Choroid plexus epithelial cell (primary cell): ENCODE measurements at places on chromosomes 16 and 17.

GRCh38 chr17:49409066-49409465, 5.6 kb downstream of the PHB1 start:
- no peak for DNase-seq

GRCh38 chr16:47461598-47462266, 601 bp downstream of the PHKB start:
- DNase-seq = peak; percentile 48

DNA sequence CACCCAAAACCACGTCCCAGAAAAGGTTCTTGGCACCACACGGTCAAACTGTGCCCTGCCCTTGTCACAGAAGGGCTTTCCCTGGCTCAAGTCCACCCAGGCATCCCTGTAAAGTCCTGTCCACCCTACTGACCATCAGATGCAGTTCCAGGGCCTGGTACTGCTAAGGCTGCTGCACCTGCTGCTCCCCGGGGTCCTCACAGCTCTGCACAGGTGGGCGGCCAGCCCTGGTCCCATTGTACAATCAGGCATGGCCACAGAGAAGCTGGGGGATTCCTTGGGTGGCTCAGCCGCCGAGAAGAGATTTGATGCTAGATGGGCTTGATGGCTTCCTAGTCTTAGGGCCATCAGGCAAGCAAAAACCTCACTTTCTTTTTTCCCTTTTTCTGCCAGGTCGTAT, 15.3 kb downstream of the ABCA3 start:
- no peak for DNase-seq

- DNase-seq = no peak
Observed at GRCh38 chr16:14566599-14566998, 63.5 kb downstream of the PARN start.

- DNase-seq = no peak
Observed at GRCh38 chr17:9763643-9764042, 27.7 kb downstream of the DHRS7C start.

DNA sequence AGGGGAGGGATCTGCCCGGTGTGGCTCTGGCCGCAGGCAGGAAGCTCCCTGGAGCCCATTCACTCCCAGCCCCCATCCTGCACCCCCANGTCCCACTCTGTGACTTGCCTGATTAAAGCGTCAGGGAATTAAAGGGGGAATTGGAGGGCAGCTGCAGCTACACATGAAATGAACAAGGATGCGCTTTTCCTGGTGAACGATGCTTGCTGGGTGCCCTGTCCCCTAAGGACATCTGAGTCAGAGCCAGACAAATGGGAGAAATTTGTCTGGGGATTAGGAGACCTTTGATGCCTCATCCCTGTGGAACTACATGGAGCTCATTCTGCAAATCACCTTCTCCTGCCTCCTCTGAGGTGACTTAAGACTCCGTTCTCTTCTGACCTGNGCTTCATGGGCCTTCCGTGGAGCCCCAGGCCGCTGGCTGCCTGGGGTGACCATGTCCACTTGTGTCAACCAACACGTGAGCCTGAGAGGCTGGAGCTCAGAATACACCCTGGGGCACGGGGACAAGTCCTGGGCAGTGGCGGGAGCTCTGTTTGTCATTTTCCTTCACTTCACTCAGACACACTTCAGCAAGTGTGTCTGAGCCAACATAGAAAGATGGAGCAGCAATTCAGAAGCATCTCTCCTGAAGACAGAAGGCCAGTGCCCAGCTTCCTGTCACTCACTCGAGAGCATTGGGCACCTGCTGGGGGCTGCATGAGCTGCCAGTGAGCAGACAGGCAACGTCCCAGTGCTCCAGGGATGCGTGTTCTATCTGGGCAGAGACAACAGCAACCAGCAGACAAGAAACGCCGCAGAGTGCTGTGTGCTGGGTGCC, 54.1 kb downstream of the METRNL start:
- no peak for DNase-seq

GRCh38 chr16:8850279-8850885, 18.4 kb downstream of the CARHSP1 start:
- DNase-seq = peak; percentile 82
